ENCODE measurements at places on chromosomes 16 and 17.

- DNase-seq = no peak
Measured at GRCh38 chr17:40482722-40483121, 18.7 kb downstream of the TNS4 start.

DNA sequence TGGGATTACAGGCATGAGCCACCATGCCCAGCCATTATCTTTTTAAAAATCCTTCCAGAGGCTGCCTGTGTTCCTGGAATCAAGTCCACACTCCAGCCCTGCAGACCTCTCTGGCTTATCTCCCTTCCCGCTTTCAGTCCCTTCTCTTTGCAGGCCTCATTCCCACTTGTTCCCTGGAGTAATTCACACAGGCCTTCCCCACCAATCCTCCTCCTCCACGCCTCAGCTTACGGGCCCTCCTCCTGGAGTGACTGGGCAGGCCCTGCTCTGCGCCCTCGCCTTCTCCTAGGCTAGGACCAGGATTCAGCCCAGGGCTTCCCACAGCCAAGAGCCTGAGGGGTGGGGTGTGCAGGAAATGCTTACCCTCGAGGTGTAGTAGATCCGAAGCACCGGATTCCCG, 2.8 kb downstream of the CDIPT start:
- DNase-seq = no peak

DNA sequence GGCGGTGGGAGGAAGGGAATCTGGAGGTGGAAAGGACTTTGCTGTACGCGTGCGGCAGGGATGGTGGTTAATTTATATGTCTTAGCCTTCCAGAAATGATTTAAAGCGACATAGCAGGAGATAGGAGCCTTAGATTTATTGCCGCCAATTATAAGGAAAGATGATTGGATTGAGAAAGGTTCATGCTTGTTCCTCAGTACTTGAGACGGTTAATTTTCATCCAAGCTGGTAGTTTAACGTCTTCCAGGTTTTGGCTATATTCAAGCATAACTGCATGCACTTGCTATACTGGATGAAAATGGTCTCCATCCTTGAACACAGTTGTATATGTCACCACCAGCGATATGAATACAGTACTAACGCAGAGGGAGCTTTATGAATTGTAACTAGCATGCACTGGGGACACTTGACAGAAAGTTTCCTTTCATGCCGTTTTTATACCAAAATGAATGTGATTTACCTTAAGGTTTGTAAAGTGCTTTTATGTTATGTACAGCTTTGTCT, 610 bp upstream of the PEX12 start:
- DNase-seq = no peak

GRCh38 chr16:84391151-84392030, 23.1 kb downstream of the ATP2C2 start:
- DNase-seq = no peak

Measured in H7 (cell line).